ENCODE measurements at places on chromosomes 2 and 18.

DNA sequence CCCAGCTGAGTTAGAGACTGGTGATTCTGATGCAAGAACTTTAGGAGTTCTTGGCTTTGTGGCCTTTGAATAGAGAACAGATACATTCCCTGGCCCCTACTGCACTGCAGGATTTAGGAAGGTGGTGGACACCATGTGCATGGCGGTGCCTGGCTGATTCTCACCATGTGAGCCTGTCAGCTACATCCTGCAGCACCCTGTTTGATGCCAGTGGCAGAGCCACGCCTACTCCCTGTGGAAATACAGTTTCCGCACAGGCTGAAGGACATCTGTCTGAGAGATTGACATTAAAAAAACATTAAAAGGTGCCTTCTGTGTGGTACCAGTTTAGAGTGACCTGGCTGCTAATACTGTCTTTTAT, 50.0 kb downstream of the KCNE4 start:
- DNase-seq = no peak

DNA sequence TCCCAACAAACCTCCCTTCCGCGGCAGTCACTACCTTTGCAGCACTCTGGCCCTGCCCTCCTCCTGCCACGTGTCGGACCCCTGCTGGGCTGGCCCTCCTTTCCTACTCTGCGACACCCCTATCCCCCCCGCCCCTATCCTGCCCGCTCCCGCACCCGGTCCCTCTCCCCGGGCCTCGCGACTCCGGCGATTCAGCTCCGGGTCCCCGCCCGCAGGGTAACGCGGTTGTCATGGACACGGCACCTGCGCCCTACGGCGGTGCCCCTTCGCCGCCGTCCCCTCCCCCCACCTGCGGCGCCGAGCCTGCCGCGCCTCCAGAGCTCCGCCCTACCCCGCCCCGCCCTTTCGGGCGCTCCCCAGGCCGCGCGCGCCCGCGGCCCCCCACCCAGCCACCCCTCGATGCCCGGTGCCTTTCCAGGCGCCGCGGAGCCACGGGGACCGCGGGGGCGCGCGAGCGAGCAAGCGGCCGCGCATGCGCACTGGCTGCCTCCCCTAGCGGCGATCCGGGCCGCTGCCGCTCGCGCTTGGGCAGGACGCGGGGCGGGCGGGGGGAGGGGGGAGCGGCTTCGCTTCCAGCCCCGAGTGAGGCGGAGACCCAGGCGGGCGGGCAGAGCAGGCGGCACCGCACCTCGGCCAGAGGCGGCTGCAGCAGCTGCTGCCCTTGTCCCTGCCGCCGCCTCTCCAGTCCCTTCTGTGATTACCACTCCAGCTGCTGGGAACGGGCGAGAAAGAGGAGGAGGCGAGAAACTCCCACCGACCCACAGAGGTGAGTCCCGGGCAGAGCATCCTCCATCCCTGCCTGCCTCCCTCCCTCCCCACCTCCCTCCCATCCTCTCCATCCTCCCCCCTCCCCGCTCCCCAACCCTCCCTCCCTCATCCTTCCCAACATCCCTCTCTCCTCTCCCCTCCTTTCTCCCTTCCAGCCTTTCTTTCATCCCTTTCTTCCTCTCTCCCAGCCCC, at the start of gene CTNNA2:
CTNNA2 (plus strand) TSS at position 610 of the 960 bp plus-strand sequence.
- DNase-seq = no peak

- peak; percentile 7 for DNase-seq
These were observed 466.5 kb downstream of the METTL4 start for GRCh38 chr18:2104620-2105462.

- no peak for DNase-seq
These were observed 3.6 kb upstream of the KCNJ13 start for GRCh38 chr2:232779934-232780333.

DNA sequence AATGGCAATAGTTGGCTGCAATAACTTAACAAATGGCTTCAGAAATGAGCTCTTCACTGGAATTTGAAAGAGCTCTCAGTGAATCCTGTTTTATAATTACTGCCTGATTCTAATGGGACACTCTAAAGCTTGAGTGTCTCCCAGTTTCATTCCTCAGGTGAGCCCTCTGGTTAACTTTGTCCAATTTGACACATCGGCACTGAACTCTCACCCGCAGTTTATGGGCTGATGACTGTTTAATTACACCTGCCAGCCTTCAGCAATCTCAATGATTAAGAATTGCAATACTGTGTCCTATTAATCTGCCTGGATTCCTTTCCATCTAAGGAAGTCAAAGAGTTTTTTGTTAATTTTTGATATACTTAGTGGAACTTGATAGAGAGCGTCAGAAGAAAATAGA, 110.7 kb upstream of the NABP1 start:
- no peak for DNase-seq

DNA sequence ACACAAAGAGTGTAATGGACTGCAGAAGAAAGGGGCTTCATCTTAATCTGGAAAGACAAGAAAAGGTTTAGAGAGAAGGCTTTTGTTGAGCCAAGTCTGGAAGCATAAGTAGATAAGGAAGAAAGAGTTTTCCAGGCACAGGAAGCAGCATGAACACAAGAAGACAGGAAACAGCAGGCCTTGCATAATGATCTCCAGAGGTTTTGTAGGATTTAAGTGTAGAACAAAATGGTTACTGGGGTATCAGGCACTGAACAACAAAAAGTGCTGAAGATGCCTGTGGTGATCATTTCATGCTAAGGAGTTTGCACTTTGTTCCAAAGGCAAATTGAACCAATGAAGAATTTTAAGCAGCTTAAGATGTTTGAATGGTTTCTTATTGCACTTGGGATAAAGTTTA, 281.6 kb upstream of the TANK start:
- no peak for DNase-seq

GRCh38 chr18:53657257-53657656, 567.2 kb downstream of the MBD2 start:
- DNase-seq = no peak
